ENCODE measurements at places on chromosomes 5 and 9.
A peak's percentile ranks its signal among the peaks of the same experiment; 100 is the strongest.

- no peak overlapping the region for H3K27ac ChIP-seq
- no peak overlapping the region for H3K4me3 ChIP-seq
- H3K27me3 ChIP-seq: no peaks in the 10 kb centered on the region
- no peak for DNase-seq
- peaks cover 15% of the 10 kb centered on the region for H3K4me1 ChIP-seq
Measured at GRCh38 chr5:33969572-33970452, 14.7 kb downstream of the SLC45A2 start.

GRCh38 chr5:105034401-105034763 is 1471.8 kb upstream of the NUDT12 start:
- no peaks in the 10 kb centered on the region for H3K27me3 ChIP-seq
- DNase-seq: no peak
- H3K4me3 ChIP-seq: no peak overlapping the region
- H3K4me1 ChIP-seq: no peaks in the 10 kb centered on the region
- H3K27ac ChIP-seq: no peak overlapping the region
- no peaks in the 10 kb centered on the region for H3K36me3 ChIP-seq

- DNase-seq: no peak
- H3K4me1 ChIP-seq: peaks cover 32% of the 10 kb centered on the region
- peaks cover 17% of the 10 kb centered on the region for H3K36me3 ChIP-seq
- H3K4me3 ChIP-seq: no peak overlapping the region
Measured at GRCh38 chr5:41921874-41922273, 3.2 kb upstream of the FBXO4 start.

DNA sequence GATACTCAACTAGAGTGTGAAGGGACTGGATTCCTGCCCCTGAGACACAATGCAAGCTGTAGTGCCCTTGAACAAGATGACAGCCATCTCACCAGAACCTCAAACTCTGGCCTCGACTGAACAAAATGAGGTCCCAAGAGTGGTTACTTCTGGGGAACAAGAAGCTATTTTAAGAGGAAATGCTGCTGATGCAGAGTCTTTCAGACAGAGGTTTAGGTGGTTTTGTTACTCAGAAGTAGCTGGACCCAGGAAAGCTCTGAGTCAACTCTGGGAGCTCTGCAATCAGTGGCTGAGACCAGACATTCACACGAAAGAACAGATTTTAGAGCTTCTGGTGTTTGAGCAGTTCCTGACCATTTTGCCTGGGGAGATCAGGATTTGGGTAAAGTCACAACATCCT is 2.4 kb downstream of the ZNF483 start:
- H3K36me3 ChIP-seq: peaks cover 18% of the 10 kb centered on the region
- peaks cover 10% of the 10 kb centered on the region for H3K27me3 ChIP-seq
- H3K4me1 ChIP-seq: peaks cover 23% of the 10 kb centered on the region
- no peak overlapping the region for H3K27ac ChIP-seq
- no peak for DNase-seq

DNA sequence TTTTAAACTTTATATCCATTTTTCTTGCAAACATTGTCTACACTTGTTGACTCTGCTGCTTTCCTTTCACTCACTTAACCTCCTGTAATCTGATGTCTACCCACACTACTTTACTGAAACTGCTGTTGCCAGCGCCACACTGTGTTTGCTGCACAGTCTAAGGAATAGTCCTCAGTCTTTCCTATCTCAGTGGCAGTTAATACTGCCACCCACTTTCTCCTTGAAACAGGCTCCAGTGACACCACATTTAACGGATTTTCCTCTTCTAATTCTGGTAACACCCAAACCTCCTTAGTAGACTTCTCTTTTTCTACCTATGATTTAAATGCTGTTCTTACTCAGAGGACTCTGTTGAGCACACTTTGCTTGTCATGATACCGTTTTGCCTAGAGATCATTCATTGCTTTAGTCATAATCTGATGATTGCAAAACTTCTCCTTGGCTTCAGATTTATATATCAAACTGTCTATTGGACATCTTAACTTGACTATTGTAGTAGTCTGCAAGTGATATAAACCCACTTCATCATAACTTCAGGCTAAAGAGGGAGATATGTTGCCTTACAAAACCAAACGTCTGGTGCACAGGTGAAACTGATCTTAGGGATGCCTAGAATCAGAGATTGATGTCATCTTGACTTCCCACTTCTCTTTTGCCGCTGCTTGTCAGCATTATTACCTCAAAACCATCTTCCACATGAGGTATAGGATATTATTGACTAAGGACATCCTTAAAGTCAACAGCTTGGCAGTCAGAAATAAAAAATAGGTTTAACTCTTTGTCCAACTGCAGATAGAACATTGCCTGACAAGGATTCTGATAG is 94.1 kb downstream of the CDC42SE2 start:
- H3K27me3 ChIP-seq: no peaks in the 10 kb centered on the region
- no peak for DNase-seq
- peak overlapping the region; percentile 48 for H3K4me3 ChIP-seq
- H3K36me3 ChIP-seq: peaks cover 30% of the 10 kb centered on the region
- H3K27ac ChIP-seq: peak overlapping the region; percentile 93
- H3K4me1 ChIP-seq: peaks cover 65% of the 10 kb centered on the region

DNA sequence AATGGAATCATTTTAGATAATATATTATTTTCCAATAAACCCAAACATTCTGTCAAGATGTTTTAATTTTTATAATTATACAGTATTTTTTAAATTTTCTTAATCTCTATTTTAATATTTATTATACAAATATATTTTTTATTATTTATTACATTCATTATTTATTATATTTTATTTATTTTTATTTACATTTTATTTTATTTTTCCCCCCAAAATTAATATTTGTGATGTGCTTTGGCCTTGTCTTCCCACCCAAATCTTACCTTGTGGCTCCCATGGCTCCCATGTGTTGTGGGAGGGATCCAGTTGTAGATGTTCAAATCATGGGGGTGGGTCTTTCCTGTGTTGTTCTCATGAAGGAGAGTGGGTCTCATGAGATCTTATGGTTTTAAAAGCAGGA is 382.1 kb downstream of the TLE4 start:
- no peaks in the 10 kb centered on the region for H3K27me3 ChIP-seq
- H3K36me3 ChIP-seq: no peaks in the 10 kb centered on the region
- no peaks in the 10 kb centered on the region for H3K4me1 ChIP-seq
- DNase-seq: no peak

DNA sequence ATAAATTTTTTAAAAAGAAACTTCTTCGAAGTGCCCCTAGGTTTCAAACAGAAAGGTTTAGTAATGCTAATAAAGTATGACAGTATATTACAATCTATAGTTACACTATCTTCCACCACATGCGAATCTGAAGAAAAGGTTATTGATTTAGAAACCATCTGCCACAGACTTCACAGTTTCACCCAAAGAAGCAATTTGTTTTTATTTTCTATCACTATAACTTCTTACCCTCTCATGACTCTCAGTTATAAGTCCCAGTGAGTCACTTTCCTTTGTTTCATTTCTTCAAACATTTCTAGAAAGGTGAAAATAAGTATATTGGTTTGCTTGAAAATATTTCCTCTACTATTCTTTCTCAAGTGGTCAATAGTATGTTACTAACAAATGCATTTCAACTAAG is 93.6 kb downstream of the MCTP1 start:
- H3K27ac ChIP-seq: no peak overlapping the region
- H3K4me1 ChIP-seq: no peaks in the 10 kb centered on the region
- no peak for DNase-seq
- no peaks in the 10 kb centered on the region for H3K36me3 ChIP-seq
- H3K4me3 ChIP-seq: no peak overlapping the region
- H3K27me3 ChIP-seq: no peaks in the 10 kb centered on the region

DNA sequence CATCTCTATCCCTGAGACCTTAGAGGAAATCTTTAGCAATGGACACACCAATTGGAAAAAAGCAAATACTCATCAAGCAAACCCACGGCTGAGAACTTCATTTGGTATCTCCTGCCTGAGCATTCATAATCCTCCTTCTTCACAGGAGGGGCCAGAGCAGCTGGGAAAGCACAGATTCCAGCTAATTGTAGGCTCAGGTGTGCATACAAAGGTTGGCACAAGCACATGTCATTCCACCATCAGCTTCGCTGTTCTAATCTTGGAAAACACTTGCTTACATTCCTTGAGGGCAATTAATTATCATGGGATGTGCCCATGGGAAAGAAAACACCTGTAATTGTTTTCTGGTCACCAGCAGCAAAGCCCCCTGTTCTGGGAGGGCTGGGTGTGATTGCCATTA is 376.6 kb downstream of the SPOCK1 start:
- no peaks in the 10 kb centered on the region for H3K36me3 ChIP-seq
- DNase-seq: no peak
- no peak overlapping the region for H3K4me3 ChIP-seq
- H3K27me3 ChIP-seq: no peaks in the 10 kb centered on the region

DNA sequence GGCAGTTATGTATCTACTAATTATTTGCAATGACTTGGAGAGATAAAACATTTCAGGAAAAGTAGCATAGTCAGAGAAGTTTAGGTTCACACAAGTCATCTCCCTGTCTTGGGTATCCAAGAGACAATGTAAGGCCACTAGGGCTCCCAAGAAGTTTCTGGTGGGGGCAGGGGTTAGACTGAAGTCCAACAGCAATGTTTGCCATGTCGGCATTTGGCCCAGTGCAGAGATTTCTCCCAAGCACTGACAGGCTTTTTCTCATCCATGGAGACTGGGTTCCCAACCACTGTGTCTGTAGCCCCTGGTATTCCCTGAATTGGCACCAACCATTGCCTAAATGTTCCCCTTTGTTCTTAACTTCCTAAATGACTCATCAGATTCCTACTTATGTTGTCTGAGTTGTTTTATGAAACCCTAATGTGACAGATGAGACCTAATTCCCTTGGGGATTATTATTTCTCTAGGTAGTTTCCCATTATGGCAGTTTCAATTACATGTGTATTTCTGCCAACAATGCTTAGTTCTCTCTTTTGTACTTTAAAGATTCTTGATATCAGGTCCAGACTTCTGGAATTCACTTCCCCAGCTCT is 103.6 kb upstream of the EGFLAM start:
- peaks cover 6% of the 10 kb centered on the region for H3K27me3 ChIP-seq
- H3K4me1 ChIP-seq: no peaks in the 10 kb centered on the region
- H3K27ac ChIP-seq: no peak overlapping the region
- no peak for DNase-seq
- no peak overlapping the region for H3K4me3 ChIP-seq
- H3K36me3 ChIP-seq: no peaks in the 10 kb centered on the region

DNA sequence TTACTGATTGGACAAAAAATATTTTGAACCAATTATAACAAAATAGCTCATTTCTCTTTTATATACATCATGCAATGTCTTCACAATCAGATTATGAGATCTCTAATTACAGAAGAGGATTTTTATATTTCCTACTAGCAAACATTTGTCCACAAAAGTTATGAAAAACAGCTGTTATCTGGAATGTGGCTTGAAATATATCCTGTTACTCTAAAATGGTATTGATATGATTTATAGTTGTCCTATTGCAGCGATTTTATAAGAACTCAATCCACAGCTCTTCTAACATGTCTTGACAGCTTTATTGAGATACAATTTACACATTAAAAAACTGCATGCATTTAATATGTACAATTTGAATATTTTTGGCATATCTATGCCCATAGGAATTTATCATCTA is 779.9 kb upstream of the ACO1 start:
- H3K27me3 ChIP-seq: no peaks in the 10 kb centered on the region
- H3K27ac ChIP-seq: no peak overlapping the region
- no peaks in the 10 kb centered on the region for H3K36me3 ChIP-seq
- H3K4me3 ChIP-seq: no peak overlapping the region
- DNase-seq: no peak
- H3K4me1 ChIP-seq: no peaks in the 10 kb centered on the region

DNA sequence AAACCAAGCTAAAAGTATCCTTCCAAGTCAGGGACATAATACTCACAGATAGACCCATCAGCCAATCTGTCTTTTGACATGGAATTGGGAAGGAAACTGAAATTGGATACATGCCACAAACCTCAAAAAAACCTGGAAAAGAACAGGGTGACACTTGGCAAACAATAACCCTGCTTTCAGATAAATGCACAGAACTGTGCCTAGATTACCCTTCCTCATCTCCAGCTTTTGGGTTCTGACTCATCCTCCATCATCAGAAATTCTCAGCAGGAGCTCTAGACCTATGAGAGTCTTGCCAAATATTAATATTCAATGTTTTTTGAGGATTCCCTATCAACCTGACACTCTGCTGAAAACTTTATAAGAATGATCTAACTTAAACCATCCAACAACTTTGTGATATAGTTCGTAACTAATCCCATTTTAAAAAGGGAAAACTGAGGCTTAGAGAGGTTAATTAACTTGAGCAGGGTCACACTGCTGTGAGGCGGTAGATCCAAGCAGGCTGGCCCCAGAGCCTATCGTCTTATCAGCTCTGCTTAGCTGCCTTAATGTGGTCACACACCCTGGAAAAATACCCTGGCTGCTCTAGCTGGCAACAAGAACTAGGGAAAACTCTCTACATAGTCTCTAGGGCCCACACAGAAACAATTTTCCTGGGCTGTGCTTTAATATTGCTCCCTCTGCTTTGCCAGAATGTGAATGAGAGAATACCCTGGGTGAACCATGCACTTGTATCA is 157.0 kb upstream of the TRPC7 start:
- H3K4me1 ChIP-seq: no peaks in the 10 kb centered on the region
- no peak for DNase-seq
- H3K36me3 ChIP-seq: no peaks in the 10 kb centered on the region

DNA sequence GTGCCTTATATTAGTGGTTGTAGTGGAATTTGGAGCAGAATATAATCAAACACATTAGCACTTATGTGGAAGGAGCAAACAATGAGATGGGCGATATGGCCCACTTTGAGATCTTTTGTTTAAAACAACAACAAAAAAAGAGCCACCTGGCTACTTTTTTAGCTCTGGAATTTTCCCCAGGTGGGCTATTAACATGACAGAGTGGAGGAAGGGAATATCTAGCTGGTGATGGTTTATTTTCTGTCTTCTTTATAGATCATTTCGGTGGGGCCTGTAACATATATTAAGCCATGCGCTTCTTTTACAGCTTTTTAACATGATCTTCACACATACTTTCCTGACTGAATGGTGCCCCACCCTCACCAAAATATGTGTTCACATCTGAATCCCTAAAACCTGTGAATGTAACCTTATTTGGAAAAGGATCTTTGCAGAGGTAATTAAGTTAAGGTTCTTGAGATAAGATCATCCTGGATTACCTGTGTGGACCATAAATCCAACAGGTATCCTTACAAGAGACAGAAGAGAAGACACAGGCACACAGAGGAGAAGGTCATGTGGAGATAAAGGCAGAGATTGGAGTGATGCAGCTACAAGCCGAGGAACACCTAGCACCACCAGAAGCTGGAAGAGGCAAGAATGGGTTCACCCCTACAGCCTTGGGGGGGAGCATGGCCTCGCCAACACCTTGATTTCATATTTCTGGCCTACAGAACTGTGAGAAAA is 16.6 kb upstream of the ENTREP1 start:
- H3K4me3 ChIP-seq: no peak overlapping the region
- peaks cover 2% of the 10 kb centered on the region for H3K36me3 ChIP-seq
- peaks cover 11% of the 10 kb centered on the region for H3K27me3 ChIP-seq
- DNase-seq: no peak
- H3K4me1 ChIP-seq: no peaks in the 10 kb centered on the region
